Ecto neural progenitor cell (in vitro differentiated cells): ENCODE measurements at places on chromosomes 6 and 20.

DNA sequence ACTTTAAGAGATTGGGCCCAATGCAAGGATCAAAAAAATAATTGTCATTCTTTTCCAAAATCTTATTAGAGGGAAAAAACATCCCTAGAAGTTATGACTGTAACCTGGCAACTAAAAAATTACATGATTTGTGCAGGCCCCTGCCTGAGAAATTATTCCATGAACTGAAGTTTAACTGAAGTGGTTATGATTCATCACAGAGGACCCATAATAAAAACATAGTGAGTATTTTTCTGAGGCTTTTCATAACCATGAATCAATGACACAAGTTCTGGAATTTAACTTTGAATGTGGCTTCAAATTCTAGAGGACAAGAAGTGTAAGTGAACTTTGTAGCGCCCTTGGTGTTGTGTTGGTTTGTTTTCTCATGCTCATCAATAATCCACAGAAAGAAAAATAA lies 31.1 kb upstream of the CARMIL1 start:
- no peak for DNase-seq

- no peak for DNase-seq
These were observed 23.5 kb downstream of the PLEKHG1 start for GRCh38 chr6:150622941-150623874.

DNA sequence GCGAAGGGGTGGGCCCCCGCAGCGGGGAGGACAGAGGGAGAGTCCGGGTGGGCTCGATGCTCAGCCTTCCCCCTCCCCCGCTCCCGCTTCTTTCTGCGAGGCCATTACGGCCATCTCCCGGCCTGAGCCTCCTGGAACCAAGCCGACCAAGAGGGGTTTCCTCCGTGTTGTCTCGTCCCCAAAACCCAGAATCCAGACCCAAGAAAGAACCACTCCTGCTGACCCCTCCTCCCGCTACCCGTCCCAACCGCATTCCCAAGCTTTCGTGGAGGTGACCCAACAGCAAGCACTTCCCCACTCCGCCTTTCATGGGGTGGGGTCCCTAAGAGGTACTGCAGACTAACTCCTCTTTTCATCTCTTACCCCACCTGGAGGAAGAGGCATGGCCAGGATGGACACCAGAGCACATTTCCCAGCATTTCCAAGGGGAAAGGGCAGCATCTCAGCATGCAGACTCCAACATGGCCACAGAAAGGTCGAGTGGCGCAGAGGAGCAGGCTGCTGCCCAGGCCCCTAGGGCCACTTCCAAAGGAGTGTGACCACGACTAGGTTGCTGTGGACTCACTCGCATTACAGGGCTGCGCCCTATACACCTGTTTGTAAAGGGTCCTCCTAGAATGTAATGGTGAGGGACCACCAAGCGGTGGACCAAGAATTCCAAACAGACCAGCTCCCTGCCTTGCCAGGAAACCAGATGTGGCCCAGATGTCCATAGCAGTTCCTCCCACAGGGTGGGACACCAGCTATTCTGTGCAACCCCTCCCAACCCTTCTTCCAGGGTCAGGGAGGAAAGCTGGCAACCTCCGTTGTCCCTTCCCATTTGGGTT lies 53.4 kb downstream of the MRPL14 start:
- DNase-seq = no peak

DNA sequence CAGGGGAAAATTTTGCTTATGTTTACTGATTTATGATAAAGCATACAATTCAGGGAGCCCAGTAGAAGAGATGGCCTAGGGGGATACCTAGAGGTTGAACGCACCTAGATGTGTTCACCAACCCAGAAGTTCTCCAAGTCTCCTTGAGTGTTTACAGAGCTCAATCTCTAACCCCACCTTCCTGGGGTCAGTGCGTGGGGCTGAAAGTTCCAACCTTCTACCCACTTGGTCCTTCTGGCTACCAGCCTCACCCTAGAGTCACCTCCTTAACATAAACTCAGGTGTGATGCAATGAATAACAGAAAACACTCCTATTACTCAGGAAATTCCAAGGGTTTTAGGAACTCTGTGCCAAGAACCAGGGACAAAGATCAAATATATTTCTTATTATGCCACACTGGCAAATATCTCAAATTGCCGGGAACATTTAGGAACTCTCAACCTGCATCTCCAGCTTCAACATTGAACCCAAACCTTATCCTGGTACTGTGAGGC lies 26.4 kb downstream of the AFG1L start:
- DNase-seq = no peak

DNA sequence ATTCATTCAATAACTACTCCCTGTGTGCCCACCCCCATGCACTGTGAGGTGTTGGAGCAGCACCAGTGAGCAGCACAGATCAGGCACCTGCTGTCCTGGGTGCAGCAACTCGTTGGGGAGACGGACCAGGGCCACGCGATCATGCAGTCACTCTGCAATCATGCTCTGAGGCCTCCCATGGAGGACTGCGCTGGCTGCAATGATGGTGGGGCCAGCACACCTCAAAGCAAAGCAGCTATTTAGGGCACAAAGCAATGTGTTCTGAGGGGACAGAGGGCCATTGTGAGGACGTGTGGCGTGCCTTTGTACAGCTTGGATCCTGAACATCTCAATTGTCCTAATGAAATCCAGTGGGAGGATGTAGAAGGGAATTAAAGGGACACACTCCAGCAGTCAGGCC lies 41.0 kb upstream of the MPC1 start:
- no peak for DNase-seq

DNA sequence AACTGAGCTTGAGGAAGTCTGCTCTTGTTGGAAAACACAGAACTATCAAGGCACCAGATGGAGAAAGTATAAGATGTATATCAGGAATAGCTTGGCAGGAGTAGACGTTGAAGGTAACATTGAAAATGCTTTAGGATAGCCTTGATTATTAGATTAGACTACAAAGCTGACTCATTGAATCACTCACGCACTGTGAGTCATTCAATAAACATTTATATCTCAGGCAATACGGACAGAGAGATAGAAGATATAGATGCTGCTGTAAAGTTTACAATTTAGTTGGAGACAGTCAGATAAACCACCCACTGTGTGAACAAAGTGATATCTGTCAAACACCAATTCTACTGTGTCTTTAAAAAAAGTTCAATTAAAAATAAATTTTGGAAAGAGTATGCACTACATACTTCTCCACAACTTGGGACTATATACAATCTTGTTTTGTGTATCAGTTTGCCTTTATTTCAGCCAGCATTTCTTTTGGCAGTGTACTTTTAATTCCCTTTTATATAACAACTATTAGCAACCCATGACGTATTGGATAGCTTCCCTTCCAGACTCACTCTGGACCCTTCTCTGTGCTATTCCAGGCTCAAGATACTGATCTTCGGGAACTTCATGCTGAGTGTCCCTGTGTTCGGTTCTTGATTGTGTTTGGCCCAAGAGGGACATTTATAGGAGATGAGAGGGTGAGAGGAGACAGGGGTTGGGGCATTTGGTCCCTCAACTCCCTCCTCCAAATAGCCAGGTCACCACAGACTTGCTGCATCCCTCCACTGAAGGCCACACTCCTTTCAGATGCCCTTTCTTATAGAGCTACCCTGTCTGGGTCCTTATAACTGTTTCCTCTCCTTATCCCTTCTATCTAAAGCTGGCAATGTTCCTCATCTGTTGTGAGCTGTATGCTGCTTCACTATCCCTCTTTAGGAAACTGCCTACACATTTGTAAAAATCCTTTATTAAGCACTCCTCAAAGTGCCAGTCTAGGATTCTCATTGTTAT lies 176.6 kb upstream of the PTPRK start:
- DNase-seq = no peak

- DNase-seq = no peak
These were observed 52.5 kb downstream of the HLA-A start for GRCh38 chr6:29994826-29995225.

DNA sequence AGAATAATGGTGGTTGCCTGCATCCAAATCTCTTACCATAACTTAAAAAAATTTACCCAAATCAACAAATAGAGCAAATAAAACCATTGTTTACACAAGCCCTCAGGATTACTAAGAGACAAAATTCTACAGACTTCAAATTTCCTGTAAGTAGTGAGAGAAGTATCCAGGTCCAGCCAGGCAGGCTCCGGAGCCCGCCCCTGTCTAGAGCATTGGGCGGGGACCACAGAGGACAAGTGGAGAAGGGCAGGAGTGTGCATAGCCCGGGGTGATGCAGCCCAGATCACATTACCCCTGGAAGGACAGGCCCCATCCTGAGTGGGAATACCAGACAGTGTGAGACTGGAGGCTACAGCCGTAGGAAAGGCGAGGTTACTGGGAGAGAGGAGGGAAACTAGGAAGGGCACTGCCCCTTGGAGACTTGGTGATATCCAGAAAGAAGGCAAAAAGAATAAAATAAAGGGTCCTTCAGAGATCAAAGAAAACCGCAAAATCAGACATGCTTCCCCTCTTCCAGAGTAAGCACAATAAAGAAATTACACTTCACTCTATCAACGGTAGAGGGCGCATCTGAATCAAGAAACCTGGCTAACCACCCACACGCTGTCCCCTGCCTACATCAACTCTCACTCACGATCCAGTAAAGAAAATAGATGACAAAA lies 26.6 kb downstream of the RIN2 start:
- peak; percentile 72 for DNase-seq

- DNase-seq = no peak
These were observed 13.5 kb downstream of the IL22RA2 start for GRCh38 chr6:137159912-137160311.

DNA sequence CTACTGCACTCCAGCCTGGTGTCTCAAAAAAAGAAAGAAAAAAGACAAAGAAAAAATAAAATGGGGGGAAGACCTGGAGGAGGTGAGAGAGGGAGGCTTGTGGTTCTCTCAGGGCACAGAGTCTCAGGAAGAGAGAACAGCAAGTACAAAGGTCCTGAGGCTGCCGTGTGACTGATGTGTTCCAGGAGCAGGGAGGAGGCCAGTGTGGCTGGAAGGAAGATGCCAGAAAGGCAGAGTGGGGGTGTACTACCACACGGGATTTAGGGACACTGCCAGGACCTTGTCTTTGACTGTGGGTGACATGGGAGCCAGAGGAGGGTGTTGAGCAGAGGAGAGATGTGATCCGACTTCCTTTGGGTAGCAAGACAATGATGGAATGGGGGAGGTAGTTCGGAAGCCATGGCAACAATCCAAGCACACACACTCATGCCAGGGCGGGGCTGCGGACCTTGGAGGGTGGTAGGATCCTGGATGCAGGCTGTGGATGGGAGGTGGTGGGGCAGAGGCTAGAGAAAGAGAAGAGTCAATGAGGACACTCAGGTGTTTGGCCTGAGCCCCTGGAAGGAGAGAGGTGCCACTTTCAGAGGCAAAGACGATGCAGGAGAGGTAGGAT lies 136.4 kb upstream of the PTPN1 start:
- DNase-seq = no peak

DNA sequence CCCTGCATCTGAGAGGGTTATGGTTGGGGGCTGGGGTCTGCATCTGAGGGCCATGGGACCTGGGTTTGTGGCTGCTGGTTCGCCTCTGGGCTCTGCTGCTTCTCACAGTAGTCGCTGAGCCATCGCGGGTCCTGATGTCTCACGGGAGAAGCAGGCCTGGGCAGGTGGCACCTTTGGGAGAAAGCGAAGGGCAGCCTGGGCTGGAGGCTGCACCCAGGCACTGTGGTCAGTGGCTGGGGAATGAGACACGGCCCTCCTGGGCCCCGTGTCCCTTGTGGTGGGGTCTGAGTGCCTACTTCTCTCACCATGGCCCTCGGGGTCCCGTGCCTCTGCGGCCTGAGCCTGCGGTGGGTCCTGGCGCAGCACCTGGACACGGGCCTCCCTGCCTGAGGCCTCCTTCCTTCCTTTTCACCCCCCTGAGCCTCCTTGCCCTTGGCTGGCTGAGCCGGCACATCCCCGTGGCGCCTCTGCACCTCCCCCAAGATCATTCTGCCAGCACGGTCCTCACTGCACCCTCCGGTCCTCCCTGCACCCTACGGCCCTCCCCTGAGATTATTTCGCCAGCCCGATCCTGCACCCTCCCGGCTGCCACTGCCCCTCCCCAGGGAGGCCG lies 206.0 kb downstream of the ERMARD start:
- peak; percentile 39 for DNase-seq

GRCh38 chr6:157267654-157268053 lies 55.7 kb downstream of the TMEM242 start:
- DNase-seq = no peak

DNA sequence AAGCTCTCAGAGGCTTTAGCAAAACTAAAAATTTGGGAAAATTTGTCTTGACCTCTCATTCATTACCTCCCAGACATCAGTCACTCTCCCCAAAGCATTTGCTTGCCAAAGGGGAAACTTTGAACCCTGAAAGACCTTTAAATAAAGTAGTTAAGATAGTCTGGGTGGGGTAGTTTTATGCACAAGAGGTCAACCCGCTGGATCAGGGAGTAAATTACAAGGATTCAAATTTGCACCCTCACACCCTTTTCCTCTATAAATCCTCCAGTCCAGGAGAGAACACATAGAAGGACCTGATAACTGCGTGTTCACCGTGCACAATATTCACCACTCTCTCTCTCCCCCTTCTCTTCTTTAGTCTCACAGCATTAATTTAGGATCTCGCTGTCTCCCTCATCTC lies 36.1 kb upstream of the TNFRSF21 start:
- no peak for DNase-seq

DNA sequence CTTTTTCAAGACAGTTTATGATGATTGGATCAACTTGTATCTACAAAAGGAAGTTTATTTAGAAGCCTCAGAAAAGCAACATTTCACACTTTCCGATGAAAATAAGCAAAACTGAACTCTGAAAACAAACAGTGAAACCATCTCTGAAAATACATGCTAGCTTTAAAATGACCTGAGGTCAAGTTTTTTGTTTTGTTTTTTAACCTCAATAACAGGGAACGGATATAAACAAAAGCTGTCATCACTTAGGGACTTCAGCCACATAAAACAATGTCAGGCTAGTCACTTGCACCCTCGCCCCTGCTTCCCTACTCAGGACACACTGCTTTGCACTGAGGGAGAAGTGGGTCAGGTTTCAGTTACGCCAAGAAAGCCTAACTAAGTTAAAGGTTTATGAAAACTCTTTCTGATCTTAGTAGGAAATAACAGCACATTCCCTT lies 11.6 kb downstream of the BACH2 start:
- DNase-seq = no peak

GRCh38 chr6:24458134-24458533 lies 31.2 kb downstream of the GPLD1 start:
- DNase-seq = no peak

DNA sequence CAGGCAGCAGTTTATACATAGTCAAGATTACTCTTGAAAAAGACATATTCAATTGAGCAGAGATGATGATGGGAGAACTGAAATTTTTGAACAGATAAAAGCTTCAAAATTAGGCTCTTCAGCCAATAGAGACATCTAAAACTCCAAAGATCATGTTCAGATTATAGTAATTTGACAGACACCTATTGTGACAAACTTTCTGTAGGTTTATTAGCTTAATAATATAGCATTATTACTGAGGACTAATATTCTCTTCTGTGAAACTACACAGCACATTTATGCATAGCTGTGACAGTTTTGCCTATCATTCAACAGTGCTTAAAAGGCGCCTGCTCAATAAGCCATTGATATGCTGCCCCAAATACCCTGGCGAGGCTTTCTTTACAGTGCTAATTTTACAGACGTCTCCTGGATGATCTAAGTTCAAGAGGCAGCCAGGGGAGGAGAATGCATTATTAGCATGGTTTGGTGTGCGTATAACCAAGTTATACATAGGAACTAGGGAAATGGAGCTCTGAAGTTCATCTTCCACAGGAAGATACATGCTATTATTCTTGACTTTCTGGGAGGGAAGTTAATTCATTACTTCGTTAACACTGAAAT lies 21.5 kb downstream of the PLAGL1 start:
- no peak for DNase-seq

GRCh38 chr6:31489086-31489485 lies 8.9 kb upstream of the MICB start:
- no peak for DNase-seq
